Liver (tissue), 10 donors: ENCODE measurements at places on chromosomes 2 and 18. TPM values are rescaled to one million over a fixed set of nuclear protein-coding genes. Genes with fewer than 3 reads are reported as not detected.

The TMEM87B gene
- 6.4 TPM for total RNA-seq

The IGFBP5 gene
- total RNA-seq, result 2.3 TPM

The NMUR1 gene
- 0.84 TPM for total RNA-seq

The IL1R2 gene
- total RNA-seq, result 3.7 TPM

The DNAJC27 gene
- total RNA-seq, result 5.1 TPM

The TRMT61B gene
- total RNA-seq, result 10.0 TPM

The DCC gene
- under 0.01 TPM for total RNA-seq

The RGPD4 gene
- total RNA-seq, result not detected

The COBLL1 gene
- 114 TPM for total RNA-seq

The PAIP2B gene
- total RNA-seq, result 10.9 TPM

The UNC50 gene
- 23.9 TPM for total RNA-seq

The MALL gene
- 4.2 TPM for total RNA-seq

The CROCC2 gene
- 0.08 TPM for total RNA-seq

The ZAP70 gene
- total RNA-seq, result 4.9 TPM

The STARD6 gene
- total RNA-seq, result not detected

The VSNL1 gene
- total RNA-seq, result 6.3 TPM

The TTN gene
- 3.0 TPM for total RNA-seq

The STPG4 gene
- not detected for total RNA-seq

The C18orf63 gene
- not detected for total RNA-seq

The APOB gene
- total RNA-seq, result 2,949 TPM

The IL36RN gene
- total RNA-seq, result not detected

The PTCD3 gene
- total RNA-seq, result 74.6 TPM

The TPRKB gene
- total RNA-seq, result 16.2 TPM

The MAB21L4 gene
- total RNA-seq, result 0.59 TPM

The SERPINB11 gene
- total RNA-seq, result 0.47 TPM

The PDE6D gene
- total RNA-seq, result 6.6 TPM

The CGREF1 gene
- 0.98 TPM for total RNA-seq

The CD207 gene
- total RNA-seq, result not detected

The MYL1 gene
- not detected for total RNA-seq

The ALPG gene
- total RNA-seq, result not detected

The DNAJC5G gene
- not detected for total RNA-seq

The CCDC121 gene
- total RNA-seq, result 1.6 TPM

The PROM2 gene
- total RNA-seq, result 1.1 TPM

The CNTNAP5 gene
- total RNA-seq, result not detected

The CPLX4 gene
- not detected for total RNA-seq

The CD302 gene
- total RNA-seq, result 118 TPM

The GAD1 gene
- 0.08 TPM for total RNA-seq

The TBC1D8 gene
- 10.4 TPM for total RNA-seq

The DBI gene
- total RNA-seq, result 134 TPM

The CRYGC gene
- total RNA-seq, result not detected

The KLHL30 gene
- total RNA-seq, result not detected

The UGT1A5 gene
- total RNA-seq, result not detected

The SULT1C2 gene
- total RNA-seq, result 8.9 TPM

The SRD5A2 gene
- total RNA-seq, result 23.3 TPM

The SCRN3 gene
- total RNA-seq, result 23.1 TPM

The USP34 gene
- total RNA-seq, result 82.7 TPM

The SCN7A gene
- total RNA-seq, result 7.9 TPM

The SERPINB10 gene
- total RNA-seq, result 4.6 TPM

The SPDYA gene
- total RNA-seq, result 0.14 TPM

The MITD1 gene
- total RNA-seq, result 15.5 TPM

The LRRC30 gene
- total RNA-seq, result not detected

The ABCG5 gene
- 58.3 TPM for total RNA-seq

The IKZF2 gene
- 4.7 TPM for total RNA-seq

The MC2R gene
- total RNA-seq, result not detected

The CNPPD1 gene
- 16.5 TPM for total RNA-seq

The SAG gene
- total RNA-seq, result not detected

The AMER3 gene
- total RNA-seq, result not detected

The SOX11 gene
- not detected for total RNA-seq
